ENCODE measurements at places on chromosomes 3 and 15.

DNA sequence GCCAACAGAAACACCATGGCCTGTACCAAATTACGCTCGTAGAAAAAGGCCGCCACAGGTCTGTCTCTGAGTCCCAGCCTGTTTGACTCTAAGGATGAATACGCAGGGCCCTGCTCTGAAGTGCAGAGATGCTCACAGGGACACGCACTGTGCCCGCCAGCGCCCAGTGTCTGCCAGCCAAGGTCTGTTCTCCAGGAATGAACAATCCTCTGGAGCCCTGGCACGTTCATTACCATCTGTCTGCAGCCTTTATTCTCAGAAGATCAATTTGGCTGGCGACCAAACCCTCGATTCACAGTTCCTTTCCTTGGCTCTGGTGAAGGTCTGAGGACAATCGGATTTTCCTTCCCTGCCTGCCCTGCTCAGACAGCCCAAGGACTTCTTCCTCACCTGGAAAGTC lies 66.3 kb downstream of the NIPA2 start:
- no peak for DNase-seq

- DNase-seq: no peak
Measured at GRCh38 chr3:65052101-65052500, 364.3 kb upstream of the ADAMTS9 start.

GRCh38 chr3:64344721-64345207 lies 119.5 kb upstream of the PRICKLE2 start:
- DNase-seq: peak; percentile 9

- DNase-seq: no peak
Measured at GRCh38 chr15:71304681-71305080, 189.4 kb downstream of the THSD4 start.

- DNase-seq: no peak
Measured at GRCh38 chr3:58746758-58747157, 80.2 kb upstream of the FAM3D start.

DNA sequence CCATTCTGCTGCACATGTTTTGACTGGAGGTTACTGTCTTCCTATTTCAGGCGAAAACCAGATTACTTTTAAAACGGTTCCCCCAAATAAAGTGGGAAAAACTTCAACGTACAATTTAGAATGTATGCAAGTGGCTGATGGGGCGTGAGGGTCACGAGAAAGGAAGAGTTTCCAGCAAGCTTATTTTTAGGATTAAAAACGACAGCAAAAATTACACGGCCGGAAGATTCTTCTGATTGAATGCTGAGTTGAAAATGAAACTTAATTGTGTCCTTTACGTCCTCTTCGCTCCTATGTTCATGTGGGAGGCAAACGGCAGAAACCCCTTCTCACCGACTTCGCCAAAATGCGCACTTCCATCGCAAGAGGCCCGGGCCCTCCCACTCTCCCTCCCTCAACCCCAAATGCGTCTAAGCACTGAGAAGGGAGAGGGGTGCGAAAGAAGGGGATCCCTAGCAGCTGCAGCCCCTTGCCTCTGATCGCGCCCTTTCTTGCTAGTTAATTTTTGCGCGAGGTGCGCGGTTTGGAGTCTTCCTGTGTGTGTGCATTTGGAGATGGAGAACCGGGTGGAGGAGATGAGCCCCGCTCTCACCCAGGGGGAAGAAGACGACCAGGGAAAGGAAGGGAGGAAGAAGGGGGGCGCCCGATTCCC lies 656 bp downstream of the CD47 start:
- peak; percentile 40 for DNase-seq

GRCh38 chr3:71585887-71586809 lies 2.6 kb upstream of the FOXP1 start:
- peak; percentile 66 for DNase-seq

DNA sequence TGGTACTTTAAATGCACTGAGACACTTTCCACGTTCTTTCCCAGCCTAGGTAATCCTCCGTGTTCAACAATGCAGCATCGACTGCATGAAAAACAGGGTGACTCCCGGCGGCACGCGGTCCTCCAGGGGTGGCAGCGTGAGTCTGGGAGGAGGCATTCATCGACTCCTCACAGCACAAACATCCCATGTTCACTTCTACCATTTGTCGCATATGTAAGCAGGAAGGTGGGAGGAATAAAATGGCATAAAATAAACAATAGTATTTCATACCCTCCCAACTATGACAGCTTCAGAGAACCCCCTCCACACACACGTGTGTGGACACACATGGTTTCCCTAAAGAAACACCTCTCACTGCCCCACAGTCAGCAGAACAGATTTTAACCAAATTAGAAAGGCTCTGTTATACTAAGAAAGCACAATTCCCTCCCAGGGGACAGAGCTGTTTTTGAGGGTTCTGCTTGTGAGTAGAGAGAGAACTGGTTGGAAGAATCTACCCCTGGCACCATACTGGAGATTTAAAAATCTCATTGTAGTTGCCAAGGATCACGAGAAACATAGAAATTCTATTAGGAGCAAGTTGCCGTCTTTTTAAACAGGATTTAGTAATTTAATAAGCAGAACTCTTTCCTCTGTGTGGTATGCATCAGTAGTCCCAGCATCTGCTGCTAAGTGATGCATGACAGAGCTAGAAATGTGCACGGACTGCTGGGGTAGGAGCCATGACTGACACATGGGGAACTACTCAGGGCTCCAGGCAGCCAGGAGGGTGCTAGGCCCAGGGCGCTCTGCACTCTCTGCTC lies 6.0 kb downstream of the FAM43A start:
- no peak for DNase-seq

DNA sequence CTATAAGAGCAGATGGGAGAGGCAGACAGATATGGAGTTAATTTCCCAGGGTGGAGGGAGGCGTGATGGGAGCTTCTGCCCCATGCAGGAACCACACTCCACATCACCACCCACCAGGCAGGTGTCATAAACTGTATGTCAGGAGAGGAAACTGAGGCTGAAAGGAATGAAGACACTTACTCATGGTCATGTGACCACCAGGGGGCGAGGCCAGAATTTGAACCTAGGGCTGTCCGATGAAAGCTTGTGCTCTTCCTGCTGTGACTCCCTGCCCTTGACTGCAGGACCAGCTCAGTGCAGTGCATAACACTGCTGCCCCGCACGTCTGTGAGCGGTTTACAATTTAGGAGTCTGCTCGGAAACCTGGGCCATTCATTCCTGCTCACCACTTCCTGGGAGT lies 28.8 kb downstream of the NUP210 start:
- no peak for DNase-seq

DNA sequence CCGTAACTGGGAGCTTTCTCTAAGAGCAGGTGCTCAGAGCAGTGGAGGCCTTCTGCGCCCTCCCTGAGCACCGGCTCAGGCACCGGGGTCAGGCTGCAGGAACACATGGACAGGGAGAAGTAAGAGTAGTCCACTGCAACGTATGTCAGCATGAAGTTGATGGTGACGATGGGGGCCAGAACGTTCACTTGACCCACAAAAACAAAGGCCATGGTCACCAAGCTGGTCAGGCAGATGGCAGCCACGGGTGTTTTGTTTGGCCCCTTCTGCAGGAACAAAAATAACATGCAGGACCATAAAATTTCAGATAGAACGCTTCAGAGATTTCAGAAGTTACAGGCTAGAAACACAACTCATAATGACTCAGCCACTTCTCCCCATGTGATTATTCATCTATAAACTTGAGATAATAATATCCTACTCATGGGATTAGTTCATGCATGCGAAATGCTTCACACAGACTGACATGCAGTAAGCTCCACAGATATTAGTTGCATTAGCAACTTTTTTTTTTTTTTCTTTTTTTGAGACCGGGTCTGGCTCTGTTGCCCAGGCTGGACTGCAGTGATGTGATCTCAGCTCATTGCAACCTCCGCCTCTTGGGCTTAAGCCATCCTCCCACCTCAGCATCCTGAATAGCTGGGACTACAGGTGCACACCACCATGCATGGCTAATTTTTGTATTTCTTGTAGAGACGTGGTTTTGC lies 52.2 kb upstream of the HEG1 start:
- peak; percentile 63 for DNase-seq

GRCh38 chr3:10983219-10983916 lies 9.2 kb upstream of the SLC6A1 start:
- peak; percentile 47 for DNase-seq

GRCh38 chr15:97036301-97036700 lies 705.8 kb downstream of the NR2F2 start:
- no peak for DNase-seq

GRCh38 chr15:99633655-99634054 lies 67.9 kb downstream of the MEF2A start:
- no peak for DNase-seq

- peak; percentile 63 for DNase-seq
Measured at GRCh38 chr3:50089609-50089945, 858 bp downstream of the RBM5 start.

- no peak for DNase-seq
Measured at GRCh38 chr15:93141371-93141794, 52.4 kb upstream of the RGMA start.

DNA sequence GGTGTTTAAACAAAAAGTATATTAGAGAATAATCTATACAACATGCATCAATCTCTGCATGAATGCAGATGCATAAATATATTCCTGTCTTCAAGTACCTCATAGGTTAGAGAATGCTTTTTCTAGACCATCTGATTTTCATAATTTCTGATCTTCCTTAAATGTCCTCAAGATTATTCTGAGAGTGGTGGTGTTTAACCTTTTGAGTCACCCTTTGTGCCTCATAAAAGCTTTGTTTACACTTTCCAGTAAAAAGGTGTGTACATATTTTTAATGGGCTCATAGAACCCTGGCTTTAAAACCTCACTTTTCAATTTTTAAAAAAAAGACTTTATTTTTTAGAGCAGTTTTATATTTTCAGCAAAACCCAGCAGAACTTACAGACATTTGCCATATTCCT lies 41.0 kb upstream of the ABHD10 start:
- DNase-seq: no peak

GRCh38 chr3:183131735-183132134 lies 30.8 kb downstream of the LAMP3 start:
- no peak for DNase-seq

- peak; percentile 10 for DNase-seq
Measured at GRCh38 chr3:186787642-186788481, 4.5 kb downstream of the EIF4A2 start.

- DNase-seq: no peak
Measured at GRCh38 chr3:164303894-164304293, 774.4 kb downstream of the SI start.

GRCh38 chr3:152272771-152273242 lies 4.1 kb downstream of the MBNL1 start:
- DNase-seq: no peak

GRCh38 chr15:80492874-80493273 lies 88.7 kb downstream of the ARNT2 start:
- no peak for DNase-seq

- no peak for DNase-seq
Measured at GRCh38 chr15:59668556-59668955, 11.2 kb upstream of the GTF2A2 start.

- DNase-seq: no peak
Measured at GRCh38 chr3:69842351-69842750, 103.1 kb downstream of the MITF start.

DNA sequence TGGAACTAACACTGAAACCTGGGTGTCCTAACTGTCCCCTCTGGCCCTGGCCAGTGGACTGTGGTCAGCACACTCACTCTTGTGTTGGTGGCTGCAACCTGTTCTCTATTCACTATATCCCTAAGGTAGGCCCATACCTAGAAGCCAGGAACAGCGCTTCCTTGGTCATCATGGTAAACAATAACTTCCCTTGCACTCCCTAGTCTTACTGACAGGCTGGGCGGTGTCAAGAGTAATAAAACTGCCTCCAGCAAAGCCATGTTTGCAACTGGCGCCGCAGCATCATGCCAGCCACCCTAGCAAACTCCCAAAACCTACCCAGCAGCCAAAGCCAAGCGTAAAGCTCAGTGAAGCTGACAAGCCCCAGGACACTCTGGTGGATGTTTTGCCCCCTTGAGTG lies 63.1 kb upstream of the TSEN2 start:
- DNase-seq: no peak

GRCh38 chr15:63626955-63627354 lies 29.8 kb downstream of the FBXL22 start:
- no peak for DNase-seq

GRCh38 chr3:97579365-97579764 lies 185.2 kb upstream of the ARL6 start:
- DNase-seq: peak; percentile 25

- no peak for DNase-seq
Measured at GRCh38 chr3:126913524-126913923, 69.4 kb upstream of the PLXNA1 start.

DNA sequence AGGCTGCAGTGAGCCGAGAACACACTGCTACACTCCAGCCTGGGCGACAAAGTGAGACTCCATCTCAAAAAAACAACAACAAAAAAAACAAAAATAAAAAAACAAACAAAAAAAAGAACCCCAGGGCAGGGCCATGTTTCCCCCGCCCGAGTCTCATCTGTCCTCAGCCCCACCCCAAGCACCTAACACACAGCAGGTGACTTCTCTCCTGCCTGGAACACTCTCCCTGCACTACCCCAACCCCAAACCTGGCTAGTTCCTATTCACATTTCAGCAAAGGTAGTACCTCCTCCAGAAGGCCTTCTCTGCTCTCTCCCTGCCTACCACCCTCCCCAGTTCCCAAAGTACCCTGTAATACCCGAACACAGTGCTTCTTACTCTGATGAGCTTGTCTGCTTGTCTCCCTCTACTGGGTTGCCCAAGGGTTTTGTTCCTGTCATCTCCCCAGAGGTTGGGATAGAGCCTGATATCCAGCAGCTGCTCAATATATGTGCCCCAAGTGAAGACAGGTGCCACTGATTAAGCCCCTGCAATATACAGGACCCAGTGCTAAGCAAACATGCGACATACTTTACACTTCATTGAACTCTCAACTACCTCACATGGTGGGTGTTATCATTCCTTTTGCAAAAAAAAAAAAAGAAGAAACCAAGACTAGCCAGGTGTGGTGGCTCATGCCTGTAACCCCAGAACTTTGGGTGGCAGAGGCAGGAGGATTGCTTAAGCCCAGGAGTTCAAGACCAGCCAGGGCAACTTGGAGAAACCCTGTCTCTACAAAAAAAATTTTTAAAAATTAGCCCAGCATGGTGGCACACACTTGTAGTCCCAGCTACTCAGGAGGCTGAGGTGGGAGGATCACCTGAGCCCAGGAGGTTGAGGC lies 103.6 kb downstream of the DAPK2 start:
- DNase-seq: no peak

GRCh38 chr15:101267320-101268104 lies 9.8 kb downstream of the SELENOS start:
- no peak for DNase-seq

DNA sequence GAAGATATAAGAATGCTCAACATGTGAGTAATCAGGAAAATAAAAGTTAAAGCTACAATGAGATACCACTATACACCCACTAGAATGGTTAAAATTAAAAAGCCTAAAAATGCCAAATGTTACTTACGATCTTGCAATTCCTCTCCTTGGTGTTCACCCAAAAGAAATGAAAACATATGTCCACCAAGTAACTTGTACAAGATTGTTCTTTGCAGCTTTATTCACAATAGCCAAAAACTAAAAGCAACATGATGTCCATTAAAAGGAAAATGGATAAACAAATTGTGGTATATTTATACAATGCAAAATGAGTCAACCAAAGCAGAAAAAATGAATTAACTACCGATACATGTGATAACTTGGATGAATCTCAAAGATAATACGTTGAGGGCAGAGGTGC lies 301.6 kb upstream of the THBS1 start:
- DNase-seq: no peak
